ENCODE measurements at places on chromosomes 3 and 15.

DNA sequence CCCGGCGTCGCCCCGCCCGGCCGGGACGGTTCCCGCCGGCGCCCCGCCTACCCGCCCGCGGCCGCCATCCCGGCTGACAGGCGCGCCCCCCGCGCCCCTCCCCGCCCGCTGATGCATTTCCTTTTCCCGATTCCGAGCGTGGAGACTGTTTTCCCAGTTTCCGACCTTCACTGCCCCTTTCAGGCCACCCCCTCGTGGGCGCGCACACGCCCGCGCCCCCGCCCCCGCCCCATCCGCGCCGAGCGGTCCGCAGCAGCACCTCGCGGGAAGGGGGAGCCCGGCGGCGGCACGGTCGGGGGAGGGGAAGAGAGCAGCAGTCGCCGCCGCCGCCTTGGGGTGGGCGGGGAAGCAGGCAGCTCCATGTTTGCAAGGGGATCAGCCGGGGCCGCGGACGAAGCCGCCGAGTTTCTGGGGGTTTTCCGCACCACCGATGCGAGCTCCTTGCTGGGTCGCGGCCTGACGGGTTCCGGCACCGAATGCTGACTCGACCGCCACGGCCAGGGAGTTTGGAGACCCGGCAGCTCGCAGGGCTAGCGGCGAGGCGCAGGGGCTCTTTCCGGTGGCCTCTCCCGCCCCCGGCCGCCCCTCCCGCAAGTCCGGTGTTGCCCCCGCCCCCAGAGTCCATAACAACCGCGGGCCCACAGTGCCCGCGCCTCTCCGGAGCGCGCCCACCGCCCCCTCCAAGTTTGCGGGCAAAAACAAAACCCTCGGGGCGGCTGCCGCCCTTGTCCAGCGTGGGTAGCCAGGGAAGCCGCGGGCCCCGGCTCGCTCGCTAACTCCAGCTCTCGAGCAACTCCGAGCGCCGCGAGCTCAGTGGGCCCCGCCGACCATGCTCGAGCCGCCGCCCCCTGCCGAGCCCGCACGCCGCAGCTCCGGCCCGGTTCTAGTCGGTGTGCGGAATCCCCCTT is 3.2 kb upstream of the SIN3A start:
- no peak for DNase-seq

GRCh38 chr15:92582206-92582605 is 73.4 kb downstream of the FAM174B start:
- DNase-seq, result no peak

- no peak for DNase-seq
Measured at GRCh38 chr3:7270731-7271130, 409.8 kb downstream of the GRM7 start.

- DNase-seq, result no peak
Measured at GRCh38 chr3:150597646-150598045, 5.5 kb upstream of the SELENOT start.

DNA sequence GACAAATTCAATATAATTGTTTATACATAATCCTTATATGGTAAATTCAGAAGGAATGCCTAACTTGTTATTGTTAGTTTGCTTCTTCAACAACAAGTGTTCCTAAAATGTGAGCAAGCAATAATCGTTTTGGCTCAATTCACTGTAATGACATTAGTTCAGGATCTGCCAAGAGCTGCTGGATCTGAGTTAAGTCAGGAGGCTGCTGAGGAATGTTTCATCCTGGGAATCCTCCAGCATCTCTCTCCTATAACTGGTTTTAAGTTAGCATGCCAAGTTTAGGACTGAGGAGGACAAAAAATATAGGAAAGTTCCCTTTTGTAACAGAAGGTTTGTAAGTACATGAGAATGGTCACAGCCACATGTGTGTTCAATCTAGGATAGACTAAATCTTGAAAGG is 4.9 kb upstream of the GTF2A2 start:
- no peak for DNase-seq

DNA sequence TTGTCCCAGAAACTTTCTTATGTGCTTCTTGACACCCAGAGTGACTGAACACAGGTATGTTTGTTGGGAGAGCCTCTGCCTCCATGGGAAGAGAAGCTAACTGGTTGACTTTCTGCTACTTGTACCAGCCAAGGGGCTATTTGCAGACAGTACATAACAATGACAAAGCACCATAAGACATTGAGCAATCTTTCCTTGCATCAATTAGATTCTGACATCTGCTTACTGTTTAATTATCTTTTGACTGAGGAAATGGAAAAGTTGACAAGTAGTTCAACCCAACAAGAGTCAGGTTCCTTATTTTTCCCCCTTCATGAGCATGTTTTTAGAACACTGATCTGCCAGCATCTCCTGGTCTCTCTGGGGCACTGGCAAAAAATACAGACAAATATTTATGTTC is 157.7 kb downstream of the RPLP1 start:
- DNase-seq, result no peak

DNA sequence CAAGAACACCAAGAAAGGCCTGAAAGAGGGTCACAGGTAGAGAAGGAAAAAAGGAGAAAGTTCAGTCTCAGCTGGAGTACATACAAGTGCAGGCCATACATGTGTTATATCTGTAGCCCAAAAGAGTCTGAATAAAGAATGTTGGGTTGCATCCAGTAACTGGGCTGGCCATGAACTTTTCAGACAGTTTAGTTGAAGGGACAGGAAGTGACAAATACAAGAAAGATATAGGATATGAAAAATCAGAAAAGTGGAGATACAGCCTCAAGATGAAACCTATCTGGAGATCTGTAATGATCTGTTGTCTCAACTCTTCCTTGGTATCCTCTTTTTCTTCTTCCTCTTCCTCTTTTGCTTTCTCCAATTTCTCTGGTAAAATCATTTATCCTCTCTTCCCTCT is 671.7 kb downstream of the MECOM start:
- no peak for DNase-seq

DNA sequence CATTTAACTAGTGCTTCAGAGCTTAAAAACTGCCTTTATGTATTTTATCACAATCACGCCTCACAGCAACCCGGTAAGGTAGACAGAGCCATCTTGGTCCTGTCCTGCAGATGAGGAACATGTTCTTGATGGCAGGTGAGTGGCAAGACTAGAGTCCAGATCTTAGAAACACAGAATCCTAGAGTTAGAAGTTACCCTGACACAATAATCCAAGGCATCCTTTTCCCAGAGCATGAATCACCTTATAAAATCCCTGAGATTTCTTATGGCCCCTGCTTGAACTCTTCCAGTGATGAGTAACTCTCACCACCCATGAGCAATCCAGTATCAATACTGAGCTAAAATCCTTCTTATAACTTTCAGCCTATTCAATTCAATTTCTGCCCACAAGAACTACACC is 16.9 kb downstream of the POPDC2 start:
- DNase-seq, result no peak

- no peak for DNase-seq
Measured at GRCh38 chr3:126394179-126394976, at the start of gene CFAP100. CFAP100 (plus strand) TSS chr3:126394909; CDS start chr3:126396001, 1,092 bp downstream.

DNA sequence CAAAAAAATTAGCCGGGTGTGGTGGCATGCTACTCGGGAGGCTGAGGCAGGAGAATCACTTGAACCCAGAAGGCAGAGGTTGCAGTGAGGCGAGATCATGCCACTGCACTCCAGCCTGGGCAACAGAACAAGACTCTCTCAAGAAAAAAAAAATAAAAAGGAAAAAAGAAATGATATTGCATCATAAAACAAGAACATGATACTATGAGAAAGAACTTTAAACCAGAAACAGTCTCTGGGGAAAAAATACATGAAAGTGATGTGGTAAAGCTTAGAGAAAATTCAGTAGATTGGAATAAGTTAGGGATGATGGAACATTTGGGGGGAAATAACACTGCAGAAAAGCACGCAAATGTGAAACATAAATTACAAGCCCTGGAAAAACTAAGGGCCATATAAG is 54.7 kb downstream of the CRYGS start:
- DNase-seq, result no peak

GRCh38 chr3:72473156-72473555 is 375.1 kb downstream of the SHQ1 start:
- DNase-seq, result no peak

GRCh38 chr15:27690290-27690689 is 408.8 kb downstream of the OCA2 start:
- DNase-seq, result no peak

DNA sequence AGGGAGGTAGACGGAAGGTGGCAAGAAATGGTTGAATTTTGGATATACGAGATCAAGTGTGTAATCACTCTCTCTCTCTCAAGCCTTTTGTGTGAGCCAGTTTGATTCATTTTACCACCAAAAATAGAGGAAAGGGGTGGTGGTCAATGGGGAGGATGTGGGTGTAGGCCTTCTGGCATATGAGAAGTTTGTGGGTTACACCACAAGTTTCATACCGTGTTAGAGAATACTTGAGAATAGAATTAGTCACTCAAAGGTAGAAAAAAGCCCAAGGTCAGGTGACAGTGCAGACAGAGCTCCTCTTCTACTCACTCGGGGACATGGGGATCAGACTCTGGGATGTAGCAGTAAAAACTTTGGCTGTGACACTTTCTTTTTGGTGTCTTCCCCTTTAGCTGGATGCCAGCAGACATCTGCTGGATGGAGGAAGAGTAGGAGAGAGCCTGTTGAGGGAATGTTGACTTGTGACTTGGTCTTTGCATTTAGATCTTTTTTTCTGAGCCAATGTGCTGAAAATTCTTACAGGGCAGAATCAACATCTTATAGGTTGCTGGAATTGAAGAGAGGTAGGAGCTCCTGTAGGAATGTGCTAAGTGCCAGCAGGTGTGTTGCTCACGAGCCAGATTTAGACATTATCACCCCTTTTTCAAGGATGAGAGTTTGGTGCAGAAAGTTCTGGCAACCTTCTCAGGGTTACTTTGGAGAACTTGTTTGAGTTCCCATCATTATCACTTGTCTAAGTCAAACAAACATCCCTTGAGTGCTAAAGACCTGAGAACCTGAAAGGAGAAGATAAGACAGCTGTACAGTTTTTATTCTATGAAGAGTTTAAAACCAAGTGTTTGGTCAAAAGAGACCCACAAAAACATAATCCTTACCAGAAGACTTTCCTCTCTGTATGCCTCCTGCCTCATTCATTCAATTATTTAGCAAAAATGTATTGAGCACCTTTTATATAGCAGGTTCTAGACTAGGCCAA is 43.9 kb upstream of the RYK start:
- peak; percentile 60 for DNase-seq

DNA sequence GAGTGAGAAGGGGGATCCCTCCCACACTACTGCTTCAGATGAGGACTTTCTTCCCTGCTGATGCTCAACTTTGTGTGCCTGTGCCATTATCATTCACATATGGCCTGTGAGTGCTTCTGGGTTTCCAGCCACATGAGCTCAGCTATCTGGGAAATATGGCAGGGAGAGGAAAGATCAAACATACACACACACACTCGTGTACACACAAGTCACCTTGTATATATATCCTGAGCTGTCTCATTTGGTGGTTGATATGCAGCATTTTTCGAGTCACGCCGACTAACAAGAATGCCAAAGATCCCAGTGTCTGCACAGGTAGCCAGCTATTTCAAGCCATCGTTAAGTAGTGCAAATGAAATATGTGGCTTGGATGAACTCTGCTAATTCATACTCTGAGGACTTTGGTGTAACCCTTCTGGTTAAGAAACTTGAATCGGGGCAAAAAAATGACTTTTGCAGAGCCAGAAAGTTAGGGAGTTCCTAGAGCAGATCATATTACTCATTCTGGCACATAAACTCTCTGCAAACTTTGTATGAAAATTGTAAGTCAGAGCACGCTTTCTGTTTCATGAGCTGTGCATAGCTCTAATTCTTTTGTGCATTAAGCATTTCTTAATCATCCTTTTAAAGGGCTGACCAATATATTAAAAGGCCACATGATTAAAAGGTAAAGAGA is 24.9 kb upstream of the WNT5A start:
- no peak for DNase-seq

DNA sequence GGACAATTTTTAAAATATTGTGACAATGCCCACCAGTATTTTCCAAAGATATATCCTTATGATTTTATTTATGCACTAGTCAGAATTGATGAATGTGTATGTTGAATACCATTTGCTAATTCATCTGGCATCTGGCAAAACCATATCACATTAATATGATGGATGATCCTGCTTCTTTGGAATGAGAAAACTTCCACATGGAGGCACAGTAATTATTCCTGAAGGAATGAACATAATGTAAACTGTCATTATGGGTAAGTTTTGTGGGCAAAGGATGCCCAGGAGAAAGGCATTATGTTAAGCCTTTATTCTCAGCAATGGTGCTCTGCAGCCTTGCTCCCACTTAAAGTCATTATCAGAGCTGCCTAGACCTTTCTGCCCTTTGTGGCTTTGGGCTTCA is 113.0 kb upstream of the MME start:
- no peak for DNase-seq

GRCh38 chr3:192188218-192188835 is 539.0 kb downstream of the FGF12 start:
- peak; percentile 26 for DNase-seq

GRCh38 chr15:101120987-101121386 is 130.9 kb downstream of the CHSY1 start:
- no peak for DNase-seq

DNA sequence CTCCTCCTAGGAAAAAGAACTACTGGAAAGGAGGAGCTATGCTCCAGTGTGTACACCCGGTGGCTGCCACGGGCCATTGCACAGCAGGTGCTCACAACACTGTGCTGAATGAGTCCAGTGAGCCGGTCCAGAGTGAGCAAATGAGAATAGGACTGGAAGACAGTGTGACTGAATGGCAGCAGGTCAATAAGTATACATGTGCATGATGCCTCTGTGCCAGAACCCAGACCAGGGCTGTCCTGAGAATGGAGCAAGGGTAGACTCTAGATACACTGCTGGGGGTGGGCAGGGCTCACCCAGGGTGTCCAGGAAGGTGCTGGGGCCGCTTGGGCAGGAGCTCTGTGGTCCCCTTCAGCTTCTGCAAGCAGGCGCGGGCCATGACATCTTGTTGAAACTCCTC is 8.3 kb downstream of the POLG start:
- no peak for DNase-seq

- DNase-seq, result no peak
Measured at GRCh38 chr15:101093958-101094357, 157.9 kb downstream of the CHSY1 start.

DNA sequence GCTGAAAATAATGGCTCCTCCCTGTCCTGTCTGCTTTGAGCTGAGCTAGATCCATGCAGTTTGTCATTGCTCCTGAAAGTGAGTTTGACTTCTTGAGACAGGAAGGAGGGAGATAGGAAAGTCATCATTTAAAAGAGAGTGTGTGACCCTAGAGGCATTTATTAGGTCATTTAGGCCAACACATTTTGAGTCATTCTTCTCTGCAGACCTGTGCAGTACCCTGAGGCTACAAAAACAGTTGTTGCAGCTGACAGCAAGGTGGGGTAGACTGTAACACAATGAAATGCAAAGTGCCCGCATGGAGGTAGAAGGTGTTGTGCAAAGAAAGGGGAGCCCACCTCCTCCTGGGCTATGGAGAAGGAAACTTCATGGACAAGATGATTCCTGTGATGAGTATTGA is 102.8 kb upstream of the PFN2 start:
- DNase-seq, result no peak
